Dermis blood vessel endothelial cell (primary cell): ENCODE measurements at places on chromosomes 5 and 9. TPM values are rescaled to one million over a fixed set of nuclear protein-coding genes. Genes with fewer than 3 reads are reported as not detected.

DNA sequence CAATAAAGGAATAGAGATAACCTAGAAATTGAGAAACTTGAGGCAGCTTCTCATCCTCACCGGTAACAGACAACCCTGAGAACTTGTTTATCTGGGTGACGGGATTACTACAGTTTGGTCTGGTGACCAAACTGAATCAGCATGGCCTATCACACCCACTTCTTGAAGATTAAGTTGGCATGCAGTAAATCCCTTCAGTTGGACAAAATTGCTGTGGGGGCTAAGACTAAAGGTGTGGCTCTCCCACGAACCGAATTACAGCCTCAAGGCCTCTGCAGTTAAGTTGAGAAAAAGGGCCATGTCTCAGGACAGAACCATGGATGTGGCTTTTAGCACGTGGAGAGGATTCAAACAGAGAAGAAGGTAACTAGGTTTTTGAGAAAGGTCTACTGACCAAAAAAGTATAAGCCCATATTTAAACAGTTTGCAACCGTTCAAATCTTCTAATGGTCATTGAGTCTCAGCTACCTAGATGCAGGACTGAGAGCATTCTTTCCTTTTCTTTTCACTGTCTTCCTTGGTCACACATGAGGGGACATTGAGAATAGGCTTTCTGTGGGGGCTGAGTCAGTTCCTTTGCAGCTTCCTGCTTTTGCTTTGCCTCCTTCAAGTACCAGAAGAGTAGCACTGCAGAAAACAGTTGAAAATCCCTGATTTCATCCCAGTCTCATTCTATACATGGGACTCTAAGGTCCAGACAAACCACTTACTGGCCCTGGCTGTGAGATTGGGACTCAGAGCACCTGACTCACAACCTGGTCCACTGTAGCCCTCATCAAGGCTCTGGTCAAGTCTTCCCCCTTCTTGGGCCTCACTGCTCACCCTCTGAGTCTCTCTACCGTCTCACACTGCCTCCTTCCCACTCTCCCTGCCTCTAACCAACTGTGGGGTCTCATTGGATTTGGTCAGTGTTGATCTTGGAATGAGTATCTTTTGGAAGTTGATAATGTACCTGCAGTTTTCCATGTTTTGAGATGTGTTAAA is 30.9 kb downstream of the PDE6A start:
- DNase-seq = peak; percentile 65

DNA sequence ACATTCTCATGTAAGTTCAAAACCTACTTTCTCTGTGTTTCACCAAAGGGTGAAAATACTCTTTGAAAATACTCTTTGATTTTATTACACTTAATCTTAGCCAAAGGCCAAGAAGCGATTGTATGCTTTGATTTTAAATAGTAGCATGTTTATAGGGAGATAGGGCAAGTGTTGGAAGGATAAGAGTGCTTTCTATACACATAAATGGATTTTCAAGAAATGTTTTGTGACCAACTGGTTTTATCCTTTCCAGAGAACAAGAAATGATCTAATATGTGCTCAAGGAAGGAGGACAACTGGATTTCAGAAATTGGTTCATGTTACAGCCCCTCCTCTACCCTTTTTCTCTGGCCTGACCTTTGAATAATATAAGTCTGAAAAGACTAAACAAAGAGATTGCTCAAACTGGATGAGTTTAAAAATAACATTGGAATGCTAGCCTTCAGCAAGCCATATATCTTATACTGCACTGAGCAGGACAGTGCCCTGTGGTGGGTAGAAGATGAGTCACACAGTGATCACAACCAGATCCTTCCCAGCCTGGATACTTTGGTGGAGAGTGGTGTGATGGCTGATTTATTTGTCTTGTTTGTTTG is 13.1 kb downstream of the PALM2AKAP2 start:
- DNase-seq = no peak

FAM221B gene
- total RNA-seq = not detected in 2 replicates

- DNase-seq = no peak
Measured at GRCh38 chr5:131019601-131020315, 145.3 kb downstream of the HINT1 start.

GRCh38 chr5:95899006-95899405 is 62.6 kb downstream of the ELL2 start:
- DNase-seq = no peak

DNA sequence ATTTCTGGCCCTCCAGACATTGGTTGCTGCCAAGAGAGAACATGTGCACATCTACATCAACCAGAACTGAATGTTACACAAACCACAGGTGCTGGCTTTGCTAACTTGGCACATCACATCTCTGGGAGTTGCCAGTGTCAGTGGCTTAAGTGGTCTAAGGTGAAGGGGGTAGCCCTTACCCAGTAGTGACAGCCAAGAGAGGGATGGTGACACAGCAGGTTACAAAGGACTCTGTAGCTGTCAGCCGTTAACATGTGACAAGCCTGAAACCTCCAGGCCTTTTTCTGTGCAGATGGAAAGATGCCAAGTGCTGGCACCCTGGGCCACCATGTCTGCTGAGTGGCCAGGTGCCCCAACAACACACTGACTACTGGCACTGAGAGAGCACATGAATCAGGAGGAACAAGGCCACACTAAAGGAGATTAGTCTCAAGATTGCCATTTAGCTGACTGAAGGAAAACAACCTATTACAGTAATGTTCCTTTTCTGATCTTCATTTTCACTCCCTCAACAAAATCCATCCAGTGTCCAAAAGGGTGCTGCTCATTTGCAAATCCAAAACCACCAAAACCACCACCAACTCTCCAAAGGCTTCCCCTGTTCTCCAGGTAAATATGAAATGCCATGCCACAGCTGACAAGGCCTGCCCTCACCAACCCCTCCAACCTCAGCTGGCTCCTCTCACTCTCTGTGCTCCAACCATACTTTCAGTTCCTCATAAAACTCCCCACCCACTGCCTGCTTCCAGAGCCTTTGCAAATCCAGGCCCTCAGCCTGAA is 20.2 kb downstream of the SIL1 start:
- no peak for DNase-seq

BTNL8 gene
- 0.17 and 0.19 TPM in 2 replicates for total RNA-seq

CCDC171 gene
- 0.68 and 0.98 TPM in 2 replicates for total RNA-seq

DNA sequence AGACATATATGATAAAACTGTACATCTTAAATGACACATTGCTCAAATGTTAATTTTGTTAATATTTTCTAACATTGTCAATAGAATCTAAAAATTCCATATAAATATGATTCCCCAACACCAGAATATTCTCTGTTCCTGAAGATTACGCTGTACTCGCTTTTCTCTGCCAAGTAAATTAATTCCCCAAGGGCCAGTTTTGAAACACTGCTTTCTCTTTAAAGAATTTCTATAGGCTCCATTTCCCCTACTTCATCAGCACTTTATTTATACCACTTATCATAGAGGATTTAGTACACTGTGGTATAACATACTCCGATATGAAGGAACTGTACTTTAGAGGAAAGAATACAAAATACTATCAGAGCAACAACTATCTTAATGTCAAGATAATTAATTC is 101.4 kb upstream of the ACOT12 start:
- DNase-seq = no peak

- no peak for DNase-seq
Measured at GRCh38 chr9:116178481-116179211, 25.1 kb downstream of the PAPPA start.

DNA sequence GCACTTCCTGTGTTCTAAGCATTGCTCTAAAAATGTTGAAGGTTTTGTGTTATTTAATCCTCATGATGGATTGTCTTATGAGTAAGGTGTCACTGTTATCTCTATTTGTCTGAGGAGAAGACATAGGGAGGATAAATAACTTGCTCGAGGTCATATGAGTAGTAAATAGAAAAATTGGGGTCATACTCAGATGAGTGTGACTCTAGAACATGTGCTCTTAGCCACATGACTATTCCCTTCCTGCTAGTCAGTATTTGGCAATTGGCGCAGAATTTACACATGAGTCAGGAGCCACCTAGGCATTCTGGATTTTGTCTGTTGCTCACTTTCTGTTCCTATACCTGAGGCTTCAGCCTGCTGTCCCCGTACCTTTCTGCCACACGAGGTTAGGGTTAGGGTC is 234.6 kb upstream of the CD180 start:
- no peak for DNase-seq

- no peak for DNase-seq
Measured at GRCh38 chr5:1278656-1279442, 16.0 kb downstream of the TERT start.
